ENCODE measurements at places on chromosomes 2 and 18.
A peak's percentile ranks its signal among the peaks of the same experiment; 100 is the strongest.

- DNase-seq: peak; percentile 43
Observed at GRCh38 chr2:45690231-45690630, 38.8 kb downstream of the PRKCE start.

GRCh38 chr18:7363338-7363737, 132.4 kb downstream of the LRRC30 start:
- DNase-seq: no peak

- no peak for DNase-seq
Observed at GRCh38 chr2:237485304-237485703, 1.7 kb upstream of the MLPH start.

- no peak for DNase-seq
Observed at GRCh38 chr2:131040661-131041401, 52.4 kb downstream of the FAM168B start.

DNA sequence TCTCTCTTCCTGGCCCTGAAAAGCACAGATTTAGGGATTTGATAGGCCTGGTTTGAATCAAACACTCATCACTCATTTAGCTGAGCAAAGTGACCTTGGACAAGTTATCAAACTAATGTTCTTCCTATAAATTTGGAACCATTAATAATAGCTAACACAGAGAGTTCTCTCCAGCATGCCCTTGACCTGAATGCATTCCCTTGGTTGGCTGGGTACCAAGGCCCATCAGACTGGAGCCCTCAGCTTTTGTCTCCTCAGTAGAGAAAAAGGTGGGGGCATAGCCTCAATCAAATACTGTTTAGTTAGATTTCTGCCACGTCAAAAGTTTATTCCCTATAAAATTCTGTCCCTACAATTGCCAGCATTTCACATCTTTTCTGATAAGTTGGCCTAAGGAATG, 13.8 kb upstream of the MRPL19 start:
- DNase-seq: no peak

DNA sequence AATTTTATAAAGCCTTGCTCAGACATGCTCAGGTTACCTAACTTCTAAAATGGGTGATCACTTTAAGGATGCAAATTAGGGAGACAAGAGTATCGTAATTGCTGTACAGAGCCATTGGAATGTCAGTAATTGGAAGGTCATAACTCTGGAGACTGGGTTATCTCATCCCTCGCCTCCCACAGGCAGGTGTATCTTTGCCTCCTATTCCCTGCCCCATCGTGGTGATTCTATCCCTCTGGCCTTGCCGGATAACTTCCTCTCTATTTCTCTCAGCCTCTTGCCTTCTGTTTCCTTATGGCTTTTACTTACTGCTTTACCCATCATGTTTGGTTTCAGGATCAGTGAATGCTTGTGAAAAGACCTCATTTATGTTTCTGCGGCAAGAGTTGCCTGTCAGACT, 2.5 kb downstream of the PDK1 start:
- DNase-seq: no peak

DNA sequence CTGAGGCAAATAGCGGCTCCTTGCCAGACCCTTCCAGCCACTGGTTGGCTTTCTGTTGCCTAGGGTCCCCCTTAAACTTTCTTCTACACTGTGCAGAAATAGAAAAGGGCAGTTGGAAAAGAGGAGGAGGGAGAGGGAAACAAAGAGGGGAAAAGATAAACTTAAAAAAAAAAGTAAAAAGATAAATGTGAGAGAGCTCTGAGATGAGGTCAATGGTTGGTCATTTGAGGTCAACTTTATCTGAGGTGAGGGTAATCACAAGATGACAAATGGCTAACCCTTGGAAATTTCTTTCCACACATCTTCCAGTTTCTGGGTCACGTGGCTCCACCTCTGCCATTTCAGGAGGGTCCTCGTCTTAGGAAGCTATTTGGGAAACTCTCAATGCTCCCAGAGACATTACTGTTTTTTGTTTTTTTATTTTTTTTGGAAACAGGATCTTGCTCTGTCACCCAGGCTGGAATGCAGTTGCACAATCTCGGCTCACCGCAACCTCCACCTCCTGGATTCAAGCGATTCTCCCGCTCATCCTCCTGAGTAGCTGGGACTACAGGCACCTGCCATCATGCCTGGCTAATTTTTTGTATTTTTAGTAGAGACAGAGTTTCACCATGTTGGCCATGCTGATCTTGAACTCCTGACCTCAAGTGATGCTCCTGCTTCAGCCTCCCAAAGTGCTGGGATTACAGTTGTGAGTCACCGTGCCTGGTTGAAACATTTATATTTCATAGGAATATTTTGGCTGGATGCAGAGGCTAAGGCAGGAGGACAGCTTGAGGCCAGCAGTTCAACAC, 199.9 kb downstream of the TGIF1 start:
- DNase-seq: no peak

- no peak for DNase-seq
Observed at GRCh38 chr2:69221960-69222751, 164.9 kb downstream of the GFPT1 start.

All from hematopoietic multipotent progenitor cell treated with erythropoietin and hydrocortisone succinate and interleukin-3 and kit ligand, for 6 days (in vitro differentiated cells).